ENCODE measurements at places on chromosomes 7 and 10. TPM values are rescaled to one million over a fixed set of nuclear protein-coding genes. Genes with fewer than 3 reads are reported as not detected.

DNA sequence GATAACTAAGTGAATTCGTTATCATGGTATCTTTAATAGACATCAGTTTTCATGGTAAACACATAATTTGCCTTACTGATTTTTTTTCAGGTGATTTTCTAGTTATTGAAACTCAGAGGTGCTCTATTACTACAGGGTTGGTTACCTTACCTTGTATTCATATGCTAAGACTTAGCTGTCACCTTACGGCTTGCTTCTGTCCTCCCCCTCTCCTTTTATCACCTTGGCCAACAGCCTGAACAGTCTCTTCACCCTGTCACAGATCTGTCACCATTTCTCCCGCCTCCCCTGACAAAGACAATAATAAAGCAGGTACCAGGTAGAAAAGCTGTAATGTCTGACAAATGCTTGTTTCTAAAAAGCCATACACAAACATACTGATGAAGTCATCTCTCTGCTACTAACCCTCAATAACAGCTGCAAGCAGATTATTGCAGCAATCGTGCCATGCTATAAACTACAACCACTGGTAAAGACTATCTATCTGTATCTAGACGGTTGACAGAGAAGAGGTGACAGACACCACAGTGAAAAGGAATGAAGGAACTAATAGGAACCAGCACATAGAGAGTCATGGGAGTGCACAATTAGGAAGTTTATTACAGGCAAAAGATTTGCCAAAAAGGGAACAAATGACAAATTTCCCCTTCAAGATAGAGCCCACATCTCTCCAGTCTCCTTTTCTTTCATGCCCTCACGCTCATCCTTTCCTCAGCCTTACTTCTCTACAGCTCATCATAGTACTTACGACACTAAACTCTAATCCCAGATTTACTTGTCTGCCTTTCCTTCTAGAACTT lies 57.2 kb downstream of the ARHGAP12 start:
- no peak for ATAC-seq

DNA sequence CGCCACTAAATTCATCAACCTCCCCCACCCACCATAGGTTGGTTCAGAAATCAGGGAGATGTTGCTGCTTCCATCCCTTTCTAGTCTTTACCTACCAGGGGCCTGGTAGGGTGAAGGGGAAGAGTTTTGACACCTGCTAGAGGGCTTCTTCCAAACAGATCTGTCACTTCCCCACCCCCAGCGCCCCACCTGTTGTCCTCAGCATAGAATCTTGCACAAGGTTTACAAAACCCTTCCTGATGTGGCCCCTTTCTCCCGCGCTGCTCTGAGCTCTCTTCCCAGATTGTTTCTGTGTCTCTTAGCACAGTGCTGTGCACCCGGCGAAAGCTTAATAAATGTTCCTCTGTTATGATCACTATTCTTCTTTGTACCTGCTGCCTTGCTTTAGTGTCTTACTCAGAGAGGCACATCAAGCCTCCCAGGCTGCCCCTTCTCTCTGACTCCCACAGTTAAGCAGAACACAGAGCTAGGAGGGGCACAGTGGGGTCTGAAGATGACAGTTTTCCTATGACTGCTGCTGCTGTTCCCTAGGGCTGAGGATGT lies 11.2 kb upstream of the C10orf95 start:
- no peak for ATAC-seq

GRCh38 chr7:727104-727805 lies at the start of gene PRKAR1B:
Gene PRKAR1B (minus strand): TSS chr7:727281. CDS start chr7:711505, 15,776 bp downstream.
- ATAC-seq = peak; percentile 45

GRCh38 chr10:15370856-15371701 lies at the start of gene FAM171A1:
Gene FAM171A1 (minus strand): TSS chr10:15371289. CDS start chr10:15371052, 237 bp downstream.
- peak; percentile 83 for ATAC-seq

GRCh38 chr7:87598234-87599009 lies 2.3 kb downstream of the ABCB1 start:
- ATAC-seq = no peak

- peak; percentile 19 for ATAC-seq
Observed at GRCh38 chr10:58173391-58173790, 94.3 kb downstream of the IPMK start.

DNA sequence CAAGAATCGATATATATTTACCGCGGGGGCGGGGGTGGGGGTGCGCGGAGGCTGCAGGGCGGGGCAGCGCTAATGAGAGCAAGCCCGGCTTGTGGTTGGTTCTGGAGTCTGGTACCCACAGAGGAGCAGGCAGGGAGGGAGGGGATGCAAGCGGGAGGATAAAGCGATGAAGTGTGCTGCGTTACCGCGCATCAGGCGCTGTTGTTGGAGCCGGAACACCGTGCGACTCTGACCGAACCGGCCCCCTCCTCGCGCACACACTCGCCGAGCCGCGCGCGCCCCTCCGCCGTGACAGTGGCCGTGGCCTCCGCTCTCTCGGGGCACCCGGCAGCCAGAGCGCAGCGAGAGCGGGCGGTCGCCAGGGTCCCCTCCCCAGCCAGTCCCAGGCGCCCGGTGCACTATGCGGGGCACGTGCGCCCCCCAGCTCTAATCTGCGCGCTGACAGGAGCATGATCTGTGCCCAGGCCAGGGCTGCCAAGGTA lies at the start of gene HECW1:
Gene HECW1 (plus strand): TSS at position 189 of the 482 bp plus-strand sequence. CDS start 131,259 bp downstream, outside the sequence.
- no peak for ATAC-seq

The OPN1SW gene
- total RNA-seq = not detected

The BBS9 gene
- total RNA-seq = 14.4 TPM
